ENCODE measurements at places on chromosomes 1 and 21. TPM values are rescaled to one million over a fixed set of nuclear protein-coding genes. Genes with fewer than 3 reads are reported as not detected.

GRCh38 chr1:111735321-111735720 lies 3.9 kb downstream of the INKA2 start:
- DNase-seq, result no peak

OVAAL gene
- polyA plus RNA-seq, result not detected

S100A7A gene
- not detected for polyA plus RNA-seq

- DNase-seq, result no peak
Measured at GRCh38 chr1:218496561-218496960, 151.4 kb downstream of the TGFB2 start.

Measured in right lung (tissue), 10 donors.